Mesenchymal stem cell (in vitro differentiated cells and primary cell): ENCODE measurements at places on chromosomes 3 and 15.

- no peak for DNase-seq
These were observed 14.4 kb downstream of the KY start for GRCh38 chr3:134636406-134636805.

- DNase-seq, result no peak
These were observed 6.8 kb downstream of the CHRNA3 start for GRCh38 chr15:78614021-78614420.

GRCh38 chr3:112143689-112144088 lies 10.6 kb upstream of the GCSAM start:
- no peak for DNase-seq

DNA sequence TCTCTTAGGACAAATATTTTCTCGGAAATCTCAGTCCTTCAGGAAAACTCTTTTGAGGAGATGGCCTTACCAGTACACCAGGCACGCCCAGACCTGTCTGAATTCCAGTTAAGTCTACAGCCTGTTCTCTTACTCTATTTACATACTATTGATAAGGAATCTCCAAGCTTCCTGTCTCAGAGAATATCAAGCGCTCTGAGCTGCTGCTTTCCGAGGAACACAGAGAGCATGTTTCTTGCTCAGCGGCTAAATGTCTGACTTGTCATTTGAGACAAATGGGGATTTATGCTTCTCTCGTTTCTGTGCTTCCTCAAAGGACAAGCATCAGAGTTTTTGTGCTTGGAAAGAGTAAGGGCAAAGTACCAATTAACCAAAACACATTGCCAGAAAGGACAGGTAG lies 112.4 kb upstream of the CCDC54 start:
- DNase-seq, result peak; percentile 36

DNA sequence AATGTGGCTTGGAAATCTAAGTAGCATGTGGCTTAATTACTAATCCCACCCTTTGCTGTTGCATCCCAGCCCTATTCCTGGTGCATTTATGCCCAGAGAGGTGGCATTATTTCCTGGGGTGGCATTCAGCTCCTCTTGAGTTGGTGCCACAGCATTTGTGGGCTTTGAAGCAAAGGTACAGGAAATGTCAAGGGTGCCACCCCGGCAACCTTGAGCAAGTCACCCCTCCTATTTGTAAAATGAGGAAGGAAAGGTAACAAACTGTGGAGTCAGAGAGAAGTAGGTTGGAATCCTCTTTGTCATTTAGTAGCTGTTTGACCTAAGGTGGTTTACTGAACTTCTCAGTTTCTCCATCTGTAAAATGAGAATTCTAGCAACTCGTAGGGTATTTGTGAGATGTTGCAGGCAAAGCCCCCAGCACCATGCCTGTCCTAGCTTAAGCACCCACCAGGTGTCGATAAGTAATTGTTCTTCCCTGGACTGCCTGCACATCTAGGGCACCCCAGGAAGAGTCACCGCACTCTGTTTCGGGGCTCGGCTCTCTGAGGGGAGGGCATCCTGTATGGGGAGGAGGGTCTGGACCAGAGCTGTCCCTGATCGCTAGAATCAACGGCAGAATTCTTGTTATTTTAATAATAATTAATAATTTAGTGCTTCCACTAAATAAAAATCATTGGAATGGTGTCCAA lies 17.1 kb downstream of the ISG20 start:
- no peak for DNase-seq

DNA sequence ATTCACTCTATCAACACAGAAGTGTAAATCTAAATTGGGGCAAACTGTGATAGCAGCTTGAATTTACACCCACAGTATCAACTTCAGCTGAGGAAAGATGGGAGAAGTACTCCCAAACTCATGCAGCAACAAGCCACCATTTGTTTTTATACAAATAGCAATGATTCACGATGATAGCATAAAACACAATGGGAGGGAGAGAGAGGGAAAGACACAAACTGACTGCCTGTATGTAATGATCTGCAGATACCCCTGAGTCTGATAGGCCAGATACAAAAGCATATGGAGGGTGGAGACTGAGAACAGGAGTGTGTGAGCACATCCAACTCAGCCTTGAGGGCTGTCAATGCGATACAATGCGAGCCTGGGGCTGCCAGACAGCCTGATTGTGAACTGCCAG lies 79.2 kb downstream of the CNTN3 start:
- no peak for DNase-seq

- DNase-seq, result no peak
These were observed 35.5 kb downstream of the ECT2 start for GRCh38 chr3:172786036-172786435.

DNA sequence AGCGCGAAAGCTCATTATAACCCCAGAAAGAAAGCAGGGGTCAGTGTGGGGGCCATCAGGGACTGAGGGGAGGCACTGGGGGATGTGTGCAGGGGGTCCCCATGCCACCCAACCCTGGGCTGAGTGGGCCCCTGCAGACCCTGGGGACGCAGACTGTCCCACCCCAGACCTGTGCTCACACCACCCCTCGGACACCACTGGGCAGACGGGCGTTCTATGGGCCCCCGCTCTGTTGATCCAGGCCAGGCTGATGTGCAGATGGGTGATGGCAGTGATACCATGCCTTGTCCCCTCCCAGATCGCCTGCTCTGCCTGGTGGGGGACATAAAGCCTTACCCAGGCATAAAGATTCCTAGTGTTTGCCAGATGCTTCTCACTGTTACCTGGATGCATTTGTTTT lies 259.7 kb upstream of the TLE3 start:
- DNase-seq, result no peak

GRCh38 chr3:124267406-124267805 lies 275.5 kb upstream of the ROPN1 start:
- DNase-seq, result no peak

DNA sequence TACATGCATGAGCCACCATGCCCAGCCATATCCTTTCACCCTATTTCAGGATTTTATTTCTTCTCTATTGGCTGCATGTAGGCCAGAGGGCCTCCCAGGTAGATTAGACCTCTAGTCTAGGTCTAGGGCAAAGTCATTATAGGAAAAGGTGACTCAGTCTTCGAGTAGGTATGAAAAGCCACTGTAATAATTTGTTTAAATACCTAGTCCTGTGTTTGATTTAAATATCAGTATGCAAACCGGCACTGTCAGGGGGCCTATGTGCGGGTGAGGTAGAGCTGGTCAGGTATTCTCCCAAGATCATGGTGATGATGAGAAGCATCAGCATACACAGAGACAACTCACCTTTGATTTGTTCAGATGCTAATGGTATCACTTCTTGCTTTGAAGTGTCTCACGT lies 101.4 kb upstream of the UMPS start:
- DNase-seq, result no peak

DNA sequence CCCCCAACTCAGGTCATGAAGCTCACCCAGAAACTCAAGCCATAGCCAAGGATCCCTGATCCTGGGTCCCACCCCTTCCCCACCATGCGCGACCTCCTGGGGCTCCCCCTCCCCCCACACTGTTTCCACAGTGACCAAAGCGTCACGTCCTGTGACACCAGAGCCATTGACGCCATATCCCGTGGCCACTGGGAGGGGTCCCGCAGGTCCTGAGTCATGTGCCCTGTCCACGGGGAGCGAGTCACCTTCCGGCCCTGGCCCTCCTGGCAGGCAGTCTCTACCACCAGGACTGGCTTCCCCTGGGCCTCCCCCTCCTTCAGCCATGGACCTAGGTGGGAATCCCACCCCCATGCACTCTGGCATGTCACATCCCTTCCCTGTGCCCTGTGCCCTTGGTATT lies 15.6 kb downstream of the SEMA3F start:
- DNase-seq, result peak; percentile 76

GRCh38 chr3:102053375-102053989 lies 204.2 kb downstream of the NFKBIZ start:
- no peak for DNase-seq

- no peak for DNase-seq
These were observed 19.5 kb downstream of the MRAS start for GRCh38 chr3:138367911-138368310.
